ENCODE measurements at places on chromosomes 2 and 18.

GRCh38 chr2:196990788-196991461 is 64.4 kb upstream of the PGAP1 start:
- no peak for DNase-seq

DNA sequence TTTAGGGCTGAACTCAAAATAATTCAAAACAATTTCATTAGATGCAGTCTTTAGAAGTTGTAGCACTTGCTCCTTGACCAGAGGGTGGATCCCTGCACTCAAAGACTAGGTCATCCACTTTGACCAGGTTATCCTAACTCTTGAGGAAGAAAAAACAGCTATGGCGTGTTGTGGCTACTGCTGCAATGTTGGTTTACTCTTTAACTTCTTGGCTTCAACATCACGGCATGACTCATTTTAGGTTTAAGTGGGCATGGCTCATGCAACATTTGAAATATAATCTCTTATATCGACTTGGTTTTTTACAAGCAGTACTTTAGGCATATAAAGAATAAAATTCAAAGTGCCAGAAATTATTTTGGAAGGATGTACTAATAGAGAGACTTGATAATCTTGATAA is 35.4 kb downstream of the ANKRD29 start:
- no peak for DNase-seq

DNA sequence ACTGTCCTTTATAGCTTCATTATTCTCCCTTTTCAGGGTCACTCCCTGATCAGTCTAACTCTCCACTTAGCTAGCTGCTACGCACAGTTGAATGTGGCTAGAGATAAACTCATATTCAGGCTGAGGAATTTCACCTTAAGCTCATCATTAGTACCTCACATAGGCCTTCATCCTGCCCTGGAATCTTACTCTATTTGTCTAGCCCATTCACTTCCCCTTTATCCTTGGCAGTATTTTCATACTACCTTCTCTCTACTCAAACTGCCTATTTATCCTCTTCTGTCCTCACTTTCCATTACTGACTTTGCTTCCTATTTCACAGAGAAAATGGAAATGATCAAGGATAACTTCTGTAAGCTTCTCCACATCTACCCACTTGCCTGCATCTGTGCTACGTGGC is 10.6 kb upstream of the DSC2 start:
- DNase-seq, result no peak

- no peak for DNase-seq
Observed at GRCh38 chr2:238136820-238137537, 1.5 kb upstream of the KLHL30 start.

- no peak for DNase-seq
Observed at GRCh38 chr2:223554923-223555322, 47.2 kb downstream of the SCG2 start.

DNA sequence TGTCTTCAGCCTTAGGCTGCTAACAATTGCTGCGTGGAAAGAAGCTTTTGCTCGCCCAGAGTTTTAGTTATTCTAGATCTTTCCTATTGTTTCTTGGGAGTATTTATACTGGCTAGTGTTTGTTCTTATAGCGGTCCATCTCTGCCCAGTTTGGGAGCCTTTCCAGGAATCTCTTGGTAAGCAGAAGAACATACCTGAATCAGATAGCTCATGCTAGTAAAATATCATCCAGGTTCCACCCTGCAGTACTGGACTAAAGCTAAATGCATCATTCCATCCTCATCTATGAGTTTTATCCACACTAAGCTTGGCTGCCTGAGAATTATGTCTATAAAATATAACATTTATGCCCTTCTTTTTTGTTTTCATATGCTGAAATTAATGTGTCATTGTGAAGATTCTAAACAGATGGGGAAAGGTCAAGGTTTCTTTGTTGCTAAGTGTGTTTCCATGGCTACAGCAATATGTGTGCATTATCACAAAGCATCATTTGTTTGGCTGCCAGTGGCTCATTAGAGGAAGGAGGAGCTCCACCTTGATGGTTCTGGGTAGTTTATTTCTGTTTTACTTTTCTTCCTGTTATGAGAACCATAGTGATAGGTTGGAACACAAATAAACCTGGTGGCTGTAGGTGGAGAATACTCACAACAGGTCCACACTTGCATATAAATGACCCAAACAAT is 182.8 kb downstream of the PIK3C3 start:
- DNase-seq, result no peak

DNA sequence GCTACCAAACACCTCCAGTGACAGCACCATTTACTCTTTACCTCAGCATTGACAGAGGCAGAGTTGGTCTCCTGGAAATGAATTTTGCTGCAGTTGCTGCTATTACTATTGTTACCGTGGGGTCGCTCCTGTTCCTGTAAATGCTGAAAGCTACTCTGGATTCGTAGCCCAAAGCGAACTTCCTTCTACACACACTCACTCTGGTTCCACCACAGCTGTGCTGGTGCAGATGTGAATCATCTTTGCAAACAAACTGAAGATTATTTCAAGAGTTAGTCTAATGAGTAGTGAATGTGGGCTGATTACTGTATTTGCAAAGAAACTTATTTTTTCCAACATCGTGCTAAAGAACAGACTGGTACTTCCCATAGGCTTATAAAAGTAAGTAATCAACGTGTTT is 304.0 kb downstream of the LPIN1 start:
- no peak for DNase-seq

DNA sequence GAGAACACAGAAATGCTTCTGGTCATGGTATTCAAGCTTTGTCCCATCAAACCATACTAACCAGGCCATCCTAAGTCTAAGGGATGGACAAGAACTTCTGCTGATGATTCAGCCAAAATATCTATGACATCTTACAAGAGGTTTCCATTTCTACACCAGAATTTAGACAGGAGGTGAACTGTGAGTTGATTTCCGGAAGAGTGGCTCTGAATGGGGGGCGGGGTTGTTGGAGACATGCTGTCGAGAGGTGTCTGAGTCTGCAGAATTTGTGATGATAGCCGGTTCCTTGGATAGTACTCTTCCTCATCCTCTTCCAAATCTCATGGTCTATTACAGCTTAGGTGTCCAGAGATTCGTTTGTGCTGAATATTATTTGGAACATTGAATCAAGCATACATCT is 408.7 kb upstream of the TCF4 start:
- DNase-seq, result no peak

DNA sequence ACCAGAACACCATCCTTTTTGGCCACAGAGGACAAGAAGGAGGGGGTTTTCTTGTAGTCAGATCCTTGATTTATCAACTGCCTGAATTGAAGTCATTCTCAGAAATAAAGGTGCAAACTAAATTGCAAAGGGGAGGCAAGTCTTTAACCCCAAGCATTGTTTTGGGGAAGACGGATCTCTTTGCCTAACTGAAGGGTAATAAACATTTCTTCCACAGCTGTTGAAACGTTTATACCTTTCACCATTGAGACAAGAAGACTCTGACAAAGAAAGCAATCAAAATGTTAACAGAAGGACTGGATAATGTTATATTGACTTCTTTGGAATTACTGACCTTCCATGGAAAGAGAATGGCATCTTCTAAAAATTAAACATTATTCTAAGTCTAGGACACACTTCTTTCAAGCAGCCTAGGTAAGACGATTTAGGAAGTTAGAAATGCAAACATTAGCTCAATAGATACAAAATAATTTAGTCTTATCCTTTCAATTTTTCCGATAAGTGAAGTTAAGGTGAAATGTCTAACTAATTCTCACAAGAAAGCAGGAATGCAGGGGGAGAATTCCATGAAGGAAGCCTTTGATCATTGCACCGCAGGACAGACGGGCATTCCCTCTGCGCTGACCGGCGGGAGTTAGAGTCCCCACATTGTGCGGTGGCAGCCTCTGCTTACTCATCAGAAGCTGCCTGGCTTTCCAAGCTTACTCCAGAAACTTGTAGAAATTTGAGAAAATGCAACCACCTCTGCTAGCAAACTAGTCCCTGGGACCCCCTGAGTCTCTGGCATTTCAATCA is 69.4 kb upstream of the COPS8 start:
- no peak for DNase-seq

GRCh38 chr2:23131066-23131575 is 253.9 kb upstream of the KLHL29 start:
- DNase-seq, result no peak

- no peak for DNase-seq
Observed at GRCh38 chr2:240525802-240526201, 32.0 kb downstream of the ANKMY1 start.

- DNase-seq, result no peak
Observed at GRCh38 chr18:2653467-2653866, 2.1 kb upstream of the SMCHD1 start.

DNA sequence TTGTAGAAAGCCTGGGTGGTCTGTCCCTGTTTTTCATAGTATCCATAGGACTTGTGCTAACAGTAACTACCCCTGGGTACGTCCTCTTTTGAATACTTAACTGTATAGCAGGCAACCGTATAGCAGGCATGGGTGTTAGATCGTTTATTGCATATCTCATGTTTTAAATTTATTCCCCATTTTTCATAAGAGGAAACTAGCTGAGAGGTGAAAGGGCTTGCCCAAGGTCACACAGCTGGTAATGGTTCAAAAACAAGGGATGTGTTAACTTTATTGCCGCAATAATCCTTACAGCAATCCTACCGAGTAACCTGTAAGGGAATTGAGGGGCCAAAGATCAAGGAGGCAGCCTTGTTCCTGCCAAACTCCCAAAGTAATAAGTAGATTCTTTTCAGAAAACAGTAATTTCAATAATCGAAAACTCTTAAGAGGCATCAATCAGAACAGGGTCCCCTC is 990 bp upstream of the MGAT4A start:
- DNase-seq, result no peak

GRCh38 chr2:173555833-173556232 is 201.2 kb downstream of the CDCA7 start:
- no peak for DNase-seq

- DNase-seq, result no peak
Observed at GRCh38 chr2:853203-853870, 97.3 kb upstream of the SNTG2 start.

DNA sequence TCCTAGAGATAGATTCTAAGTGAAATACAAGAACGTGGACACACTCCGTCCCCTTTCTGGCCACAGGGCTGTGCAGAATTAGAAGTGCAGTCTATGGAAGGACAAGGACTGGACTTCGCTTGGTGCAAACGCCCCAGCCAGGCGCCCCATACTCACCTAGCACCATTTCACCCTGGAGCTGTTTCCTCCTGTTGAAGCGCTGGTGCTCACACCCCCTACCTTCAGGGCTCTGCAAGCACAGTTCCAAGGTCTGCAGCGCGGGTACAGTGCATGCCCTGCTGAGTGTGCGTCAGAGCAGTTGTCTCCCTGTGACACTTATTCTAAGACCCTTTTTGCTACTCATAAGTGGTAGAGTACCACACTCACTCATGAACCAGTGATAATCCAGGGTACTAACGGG is 3.0 kb downstream of the HPCAL1 start:
- no peak for DNase-seq

- DNase-seq, result no peak
Observed at GRCh38 chr2:212919238-212919637, 232.2 kb downstream of the IKZF2 start.

DNA sequence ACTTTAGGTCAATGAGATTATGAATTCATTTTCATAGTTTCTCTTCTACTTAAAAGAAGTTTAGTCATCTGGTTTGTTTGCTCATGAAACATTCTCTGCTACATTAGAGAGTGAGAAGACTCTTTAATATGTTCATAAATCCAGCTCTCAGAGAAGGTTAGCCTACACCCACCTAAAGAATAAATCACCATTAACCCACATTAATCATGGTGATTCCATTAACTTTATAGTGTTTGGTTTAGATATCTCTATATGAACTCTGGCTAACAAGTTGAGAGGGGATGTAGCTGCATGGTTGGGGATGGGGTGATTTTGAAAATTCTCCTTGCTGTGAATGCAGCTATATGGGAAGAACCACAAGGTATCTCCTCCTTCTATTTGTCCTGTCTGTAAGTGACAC is 10.7 kb downstream of the TFPI start:
- DNase-seq, result no peak

- DNase-seq, result no peak
Observed at GRCh38 chr2:72696559-72696958, 129.3 kb downstream of the EXOC6B start.

DNA sequence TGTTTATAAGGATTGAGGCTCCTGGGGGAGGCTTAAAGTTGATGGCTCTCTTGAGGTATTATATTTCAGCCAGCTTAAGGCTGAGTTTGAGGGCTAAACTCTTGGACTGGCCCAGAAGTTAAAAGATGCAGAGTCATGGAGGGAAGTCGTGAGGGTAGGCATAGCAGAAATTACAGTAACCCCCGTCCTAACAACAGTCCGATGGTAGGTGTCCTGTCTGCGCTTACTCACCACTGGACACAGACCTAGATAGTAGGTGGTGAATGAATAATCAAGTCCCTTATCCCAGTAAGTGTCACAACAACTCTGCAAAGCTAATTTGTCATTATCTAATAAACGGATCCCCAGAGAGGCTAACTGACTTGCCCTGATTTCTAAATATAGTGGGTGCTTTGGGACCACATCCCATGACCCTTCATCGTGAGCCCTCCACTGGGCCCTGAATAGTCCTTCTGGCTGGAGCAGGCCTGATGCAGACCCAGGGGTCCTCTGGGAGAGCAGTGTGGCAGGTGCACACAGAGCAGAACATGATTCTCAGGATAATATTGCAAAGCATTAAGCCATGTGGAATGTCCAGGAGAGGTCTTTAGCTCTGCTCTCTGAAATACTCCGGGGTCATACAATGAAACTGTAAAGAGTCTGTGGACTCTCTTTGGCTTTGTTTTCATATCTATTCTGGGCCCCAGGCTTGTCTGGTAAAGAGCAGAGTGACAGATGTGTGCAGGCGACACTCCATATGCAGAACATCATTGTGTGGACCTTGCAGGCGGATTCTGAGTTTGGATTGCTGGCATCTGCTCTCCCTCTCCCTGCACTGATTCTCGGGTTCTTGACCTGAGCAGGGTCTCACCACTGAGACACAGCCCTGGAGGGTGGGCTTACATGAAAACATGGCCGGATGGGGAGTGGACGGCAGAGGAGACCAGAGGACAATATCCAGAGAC is 98.1 kb downstream of the RNF144A start:
- no peak for DNase-seq

DNA sequence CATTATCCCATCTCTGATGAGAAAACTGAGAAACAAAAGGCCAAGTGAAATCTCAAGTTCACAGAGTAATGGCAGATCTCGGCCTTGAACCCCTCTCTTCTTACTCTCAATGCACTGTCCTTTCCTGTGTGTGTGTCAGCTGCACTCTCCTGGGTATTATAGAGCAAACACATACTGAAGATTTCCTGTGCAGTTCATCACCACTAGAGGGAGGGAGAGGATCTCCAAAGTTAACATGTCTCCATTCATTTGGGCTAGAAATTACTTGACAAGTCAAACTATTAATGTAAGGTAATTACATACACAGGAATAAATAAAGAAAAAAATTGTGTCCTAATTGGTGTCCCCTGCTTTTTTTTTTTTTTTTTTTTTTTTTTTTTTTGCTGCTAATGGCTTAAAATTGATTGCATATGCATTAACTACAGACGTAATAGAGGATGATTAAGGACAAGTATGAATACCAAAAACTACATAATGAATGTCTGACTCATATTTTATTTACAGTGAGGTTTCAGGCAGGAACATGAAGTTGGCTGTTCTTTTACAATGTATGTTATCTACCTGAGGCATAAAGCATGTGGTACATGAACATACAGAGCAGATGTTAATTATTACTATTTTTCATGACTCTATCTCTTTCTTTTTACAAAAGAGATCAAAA is 269.2 kb downstream of the NYAP2 start:
- no peak for DNase-seq

GRCh38 chr2:66530651-66531050 is 95.7 kb downstream of the MEIS1 start:
- no peak for DNase-seq

- no peak for DNase-seq
Observed at GRCh38 chr2:17792515-17792914, 23.7 kb upstream of the MSGN1 start.

GRCh38 chr2:204897561-204897960 is 352.3 kb downstream of the PARD3B start:
- no peak for DNase-seq

All from stimulated activated CD8-positive, alpha-beta memory T cell treated with anti-CD3 and anti-CD28 coated beads, Interleukin-7, amount 100 ng/mL, for 24 hours (primary cell).